ENCODE measurements at places on chromosomes 7 and 10.

DNA sequence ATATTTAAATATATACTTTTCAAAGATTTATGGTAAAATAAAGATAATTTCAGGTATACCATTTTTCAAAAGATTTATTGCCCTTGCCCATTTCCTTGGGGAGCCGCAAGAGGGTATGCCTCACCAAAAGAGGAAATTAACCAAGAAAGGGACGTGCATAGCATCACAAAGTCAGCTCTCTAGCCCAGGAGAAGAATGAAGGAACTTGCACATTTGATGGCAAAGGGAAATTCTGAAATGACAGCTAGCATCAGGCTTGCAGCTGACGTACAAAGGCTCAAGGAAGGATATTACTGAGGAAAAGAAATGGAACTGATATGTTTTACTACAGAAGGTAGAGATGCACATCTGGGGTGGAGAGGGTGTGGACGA lies 93.6 kb upstream of the RSU1 start:
- no peak for DNase-seq

DNA sequence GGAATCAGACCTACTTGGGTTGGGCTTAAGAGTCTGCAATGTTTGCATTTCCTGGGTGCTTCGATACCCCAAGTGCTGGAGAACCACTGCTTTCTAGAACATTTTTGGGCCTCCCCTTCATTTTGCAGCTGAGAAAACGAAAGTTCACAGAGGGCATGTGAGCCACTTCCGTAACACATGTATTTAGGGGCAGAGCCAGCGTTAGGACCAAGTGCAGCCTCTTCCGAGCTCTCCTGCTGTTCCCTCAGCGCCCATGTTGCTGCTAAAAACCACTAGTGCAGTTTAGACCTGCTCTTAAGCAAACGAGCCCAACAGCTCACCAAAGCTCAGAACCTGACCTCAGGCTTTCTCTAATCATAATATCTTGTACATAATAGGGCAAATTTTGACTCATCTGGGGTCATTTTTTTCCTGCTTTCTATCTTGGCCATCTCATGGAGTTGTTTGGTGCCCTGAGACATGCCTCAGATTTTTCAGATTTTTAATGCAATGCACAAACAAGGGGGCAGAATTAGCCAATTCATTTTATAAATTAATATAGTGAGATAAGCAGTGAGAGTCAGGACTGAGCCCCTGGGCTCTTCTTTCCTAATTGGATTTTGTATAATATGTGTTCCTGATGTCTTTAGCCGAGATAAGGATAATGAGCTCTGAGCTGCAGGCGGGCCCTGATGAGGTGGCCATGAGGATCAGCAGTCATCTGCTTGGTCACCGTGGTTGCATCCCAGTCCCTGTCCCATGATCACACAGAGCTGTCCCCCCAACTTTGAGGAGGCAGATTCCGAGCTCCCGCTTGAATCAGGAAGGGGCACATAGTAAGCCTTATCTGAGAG lies 12.9 kb downstream of the BAG3 start:
- no peak for DNase-seq

DNA sequence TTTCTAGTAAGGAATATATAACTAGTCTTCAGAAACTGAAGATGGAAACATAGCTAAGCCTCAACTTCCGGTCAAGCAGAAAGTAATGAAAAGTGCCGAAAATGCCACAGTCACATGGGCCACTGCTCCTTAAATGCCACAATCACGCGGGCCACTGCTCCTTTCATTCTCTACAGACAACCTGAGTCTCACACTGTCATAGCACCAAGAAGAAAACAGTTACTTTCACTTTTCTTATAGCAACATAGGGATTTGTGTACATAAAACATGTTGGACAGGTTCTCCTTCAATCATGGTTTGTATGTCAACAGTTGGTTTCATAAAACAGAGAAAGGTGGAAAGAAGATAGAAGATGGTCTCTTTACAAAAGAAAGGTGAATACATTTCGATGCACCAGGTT lies 48.6 kb upstream of the NOBOX start:
- DNase-seq: no peak

DNA sequence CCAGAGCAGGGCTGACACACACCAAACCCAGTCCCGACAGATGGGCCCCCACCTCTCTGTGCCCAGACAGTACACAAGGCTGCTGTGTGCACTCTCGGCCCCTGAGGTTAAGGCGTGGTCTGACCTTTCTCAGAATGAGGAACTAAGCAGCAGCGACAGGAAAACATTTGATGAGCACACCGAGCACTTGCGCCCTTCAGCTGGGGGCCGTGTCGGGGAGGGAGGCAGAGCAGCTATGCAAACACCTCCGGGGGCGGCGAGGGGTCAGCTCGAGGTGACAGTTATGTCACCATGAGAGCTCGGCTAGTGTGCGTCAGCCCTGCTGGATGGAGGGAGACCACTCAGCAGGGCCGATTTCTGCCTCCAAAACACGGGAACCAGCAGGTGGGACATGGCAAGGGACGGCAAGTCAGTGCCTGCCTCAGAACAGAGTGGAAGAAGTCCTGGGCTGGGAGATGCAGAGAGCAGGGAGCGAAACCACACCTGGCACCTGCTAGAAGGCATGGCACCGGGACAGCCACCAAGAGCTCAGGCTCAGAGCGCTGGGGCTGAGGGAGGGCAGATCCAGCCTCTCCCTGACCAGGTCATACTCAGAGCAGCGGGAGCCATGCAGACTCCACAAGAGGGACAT lies 57.4 kb downstream of the CHST15 start:
- peak; percentile 5 for DNase-seq

DNA sequence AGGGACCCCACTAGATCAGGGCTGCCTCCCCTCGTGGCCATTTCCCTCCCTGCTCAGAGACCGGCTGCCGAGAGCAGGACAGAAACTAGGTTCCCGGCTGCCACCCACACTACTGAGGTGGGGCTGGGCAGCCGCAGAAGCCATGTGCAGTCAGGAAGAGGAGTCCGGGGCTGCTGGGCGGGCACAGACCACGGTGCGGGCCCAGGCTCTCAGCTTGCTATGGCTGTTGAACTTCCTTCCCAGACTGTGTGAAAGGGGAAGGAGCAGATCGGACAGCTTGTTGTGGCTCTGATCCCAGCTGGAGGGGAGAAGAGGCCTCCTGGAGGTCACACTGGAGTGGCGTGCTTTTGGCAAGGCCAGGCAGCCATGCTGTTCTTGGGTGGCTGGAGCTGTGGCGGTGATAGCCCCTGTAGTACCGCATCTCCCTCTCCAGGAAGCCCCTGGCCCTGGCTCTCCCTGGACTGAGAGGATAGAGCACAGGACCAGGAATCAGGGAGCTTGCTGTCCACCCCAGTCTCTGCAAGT lies 56.8 kb downstream of the HK1 start:
- DNase-seq: no peak

DNA sequence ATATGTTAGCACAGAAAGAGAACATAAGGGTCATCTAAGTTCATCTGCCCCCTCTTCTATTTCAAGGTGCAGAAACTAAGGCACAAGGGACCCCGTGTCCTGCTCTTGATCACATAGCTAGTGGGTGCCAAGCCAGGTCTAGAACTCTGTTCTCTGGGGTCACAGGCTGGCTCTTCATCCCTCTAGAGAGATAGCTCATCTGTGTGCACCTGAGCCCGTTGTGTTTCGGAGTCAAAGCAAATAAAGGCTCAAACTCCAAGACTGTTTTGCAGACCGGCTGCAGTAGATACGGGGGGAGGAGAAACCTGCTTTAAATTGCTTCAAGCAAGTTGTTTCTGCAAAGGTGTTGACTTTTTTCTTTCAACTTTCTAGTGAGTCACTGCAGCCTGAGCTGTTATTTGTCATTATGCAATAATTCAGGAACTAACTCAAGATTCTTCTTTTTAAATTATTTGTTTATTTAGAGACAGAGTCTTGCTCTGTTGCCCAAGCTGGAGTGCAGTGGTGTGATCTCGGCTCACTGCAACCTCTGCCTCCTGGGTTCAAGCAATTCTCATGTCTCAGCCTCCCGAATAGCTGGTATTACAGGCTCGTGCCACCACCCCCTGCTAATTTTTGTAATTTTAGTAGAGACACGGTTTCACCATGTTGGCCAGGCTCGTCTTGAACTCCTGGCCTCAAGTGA lies 6.5 kb downstream of the BLVRA start:
- DNase-seq: no peak

GRCh38 chr7:128783143-128783861 lies 7.7 kb upstream of the OPN1SW start:
- no peak for DNase-seq

DNA sequence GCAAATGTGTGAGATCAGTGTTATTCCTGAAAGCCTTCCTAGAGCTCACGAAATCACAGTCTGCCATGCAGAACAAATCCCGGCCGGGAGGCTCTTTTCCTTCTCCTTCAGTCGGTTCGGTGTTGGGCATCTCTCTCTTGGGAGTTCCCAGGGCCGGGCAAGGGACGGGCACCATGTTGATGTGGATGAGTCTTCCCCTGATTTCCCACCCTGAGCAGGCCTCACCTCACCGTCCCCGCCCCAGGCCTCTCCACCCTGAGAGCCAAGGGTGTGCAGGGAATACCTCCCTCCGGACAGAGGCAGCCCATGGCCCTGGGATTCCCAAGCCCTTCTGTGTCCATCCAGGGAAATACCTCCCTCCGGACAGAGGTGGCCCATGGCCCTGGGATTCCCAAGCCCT lies 28.0 kb upstream of the DIP2C start:
- DNase-seq: no peak

- peak; percentile 22 for DNase-seq
Observed at GRCh38 chr7:37440738-37441385, 7.8 kb downstream of the ELMO1 start.

DNA sequence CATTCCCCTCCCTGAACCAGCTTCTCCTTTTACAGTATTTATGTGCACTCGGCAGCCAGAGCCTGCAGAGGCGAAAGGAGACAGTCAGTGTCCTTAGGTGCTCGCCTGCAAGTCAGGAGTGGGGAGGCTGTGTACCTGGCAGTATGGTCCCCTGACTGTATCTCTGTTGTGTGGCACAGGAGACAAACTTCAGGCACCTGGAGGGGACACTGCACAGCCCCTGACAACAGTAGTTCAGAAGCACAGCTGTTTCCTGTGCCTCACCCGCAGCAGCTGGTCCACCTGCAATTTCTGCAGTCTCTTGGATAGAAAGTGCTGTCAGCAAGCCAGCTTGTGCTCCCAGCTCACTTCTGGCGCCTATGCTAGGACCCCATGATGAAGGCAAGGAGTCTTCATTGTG lies 73.4 kb upstream of the LAMB4 start:
- no peak for DNase-seq

DNA sequence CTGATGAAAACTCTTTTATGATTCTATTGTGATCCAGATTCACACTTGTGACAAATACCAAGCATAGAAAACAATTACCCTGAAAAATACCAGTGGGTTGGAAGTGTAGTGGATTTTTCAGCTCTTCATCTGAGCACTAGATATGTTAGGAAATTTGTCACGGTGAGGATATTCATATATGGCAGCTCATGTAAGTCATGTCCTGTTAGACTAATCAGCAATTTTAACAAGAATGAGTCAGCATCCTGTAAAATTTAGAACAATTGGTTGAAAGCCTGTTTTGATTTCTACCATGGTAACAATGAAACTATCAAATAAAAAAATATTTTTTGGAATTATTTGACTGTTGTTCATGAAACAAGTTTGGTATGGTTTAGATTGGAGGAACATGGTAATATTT lies 334.3 kb downstream of the CACNA2D1 start:
- no peak for DNase-seq

DNA sequence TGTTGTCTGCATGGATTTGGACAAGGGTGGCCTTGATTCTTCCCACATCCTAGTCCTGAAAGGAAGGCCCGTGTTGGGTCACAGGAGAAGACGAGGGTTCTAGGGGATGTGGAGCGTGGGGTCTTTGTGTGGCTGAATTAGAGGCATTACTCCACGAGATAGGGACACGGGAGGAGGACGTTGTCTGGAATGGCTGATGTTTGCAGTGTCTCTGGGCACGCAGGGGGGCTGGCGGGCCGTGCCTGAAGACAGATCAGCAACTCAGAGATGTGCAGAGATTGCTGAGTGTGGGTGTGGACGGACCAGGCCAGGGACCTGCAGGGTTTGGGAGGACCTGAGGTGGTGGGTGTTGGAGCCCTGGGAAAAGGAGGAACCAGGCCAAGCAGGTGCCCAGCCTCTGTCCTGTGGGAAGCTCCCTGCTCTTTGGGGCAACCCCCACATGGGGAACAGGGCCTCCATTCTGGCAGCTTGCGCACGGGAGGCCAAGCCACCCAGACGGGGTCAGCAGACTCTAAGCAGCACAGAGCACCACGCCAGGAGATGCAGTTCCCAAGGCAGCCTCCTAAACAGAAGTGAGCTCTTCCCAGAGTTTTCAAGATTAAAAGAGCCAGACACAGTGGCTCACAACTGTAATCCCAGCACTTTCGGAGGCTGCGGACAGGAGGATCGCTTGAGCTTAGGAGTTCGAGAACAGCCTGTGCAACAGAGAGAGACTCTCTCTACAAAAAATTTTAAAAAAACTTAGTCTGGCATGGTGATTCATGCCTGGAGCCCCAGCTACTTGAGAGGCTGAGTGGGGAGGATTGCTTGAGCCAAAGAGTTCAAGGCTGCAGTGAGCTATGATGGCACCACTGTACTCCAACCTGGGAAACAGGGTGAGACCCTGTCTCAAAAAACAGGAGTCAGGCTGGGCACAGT lies 71.0 kb upstream of the GTF2I start:
- DNase-seq: no peak

- DNase-seq: no peak
Observed at GRCh38 chr7:51786284-51786683, 469.7 kb upstream of the COBL start.
